ENCODE measurements at places on chromosomes 1 and 21. TPM values are rescaled to one million over a fixed set of nuclear protein-coding genes. Genes with fewer than 3 reads are reported as not detected.

Gene CD34
- 0.05 TPM for total RNA-seq

DNA sequence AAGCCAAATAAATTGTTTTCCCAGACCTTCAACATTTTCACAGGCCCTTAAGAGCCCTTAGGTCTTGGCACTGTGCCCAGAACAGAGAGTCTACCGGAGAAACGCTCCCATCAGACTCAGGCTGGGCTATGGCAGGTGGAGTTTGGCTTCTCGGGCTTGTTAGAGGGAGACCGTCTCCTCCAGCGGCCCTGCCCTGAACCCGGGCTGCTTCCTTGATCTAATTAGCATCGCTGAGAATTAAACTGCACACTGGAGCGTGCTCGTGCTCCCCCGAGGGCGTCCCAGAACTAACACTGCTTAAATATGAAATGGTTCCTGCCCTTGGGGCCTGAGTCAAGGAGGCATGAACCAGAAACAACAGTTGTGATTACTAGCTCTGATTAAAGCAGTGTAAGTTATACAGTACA, 634.4 kb downstream of the MATN1 start:
- H3K27ac ChIP-seq = no peak overlapping the region
- H3K36me3 ChIP-seq = no peaks in the 10 kb centered on the region
- no peaks in the 10 kb centered on the region for H3K27me3 ChIP-seq
- H3K4me3 ChIP-seq = no peak overlapping the region
- no peaks in the 10 kb centered on the region for H3K4me1 ChIP-seq

Gene PRCC
- 61.6 TPM for total RNA-seq

Gene MARK1
- total RNA-seq = not detected

DNA sequence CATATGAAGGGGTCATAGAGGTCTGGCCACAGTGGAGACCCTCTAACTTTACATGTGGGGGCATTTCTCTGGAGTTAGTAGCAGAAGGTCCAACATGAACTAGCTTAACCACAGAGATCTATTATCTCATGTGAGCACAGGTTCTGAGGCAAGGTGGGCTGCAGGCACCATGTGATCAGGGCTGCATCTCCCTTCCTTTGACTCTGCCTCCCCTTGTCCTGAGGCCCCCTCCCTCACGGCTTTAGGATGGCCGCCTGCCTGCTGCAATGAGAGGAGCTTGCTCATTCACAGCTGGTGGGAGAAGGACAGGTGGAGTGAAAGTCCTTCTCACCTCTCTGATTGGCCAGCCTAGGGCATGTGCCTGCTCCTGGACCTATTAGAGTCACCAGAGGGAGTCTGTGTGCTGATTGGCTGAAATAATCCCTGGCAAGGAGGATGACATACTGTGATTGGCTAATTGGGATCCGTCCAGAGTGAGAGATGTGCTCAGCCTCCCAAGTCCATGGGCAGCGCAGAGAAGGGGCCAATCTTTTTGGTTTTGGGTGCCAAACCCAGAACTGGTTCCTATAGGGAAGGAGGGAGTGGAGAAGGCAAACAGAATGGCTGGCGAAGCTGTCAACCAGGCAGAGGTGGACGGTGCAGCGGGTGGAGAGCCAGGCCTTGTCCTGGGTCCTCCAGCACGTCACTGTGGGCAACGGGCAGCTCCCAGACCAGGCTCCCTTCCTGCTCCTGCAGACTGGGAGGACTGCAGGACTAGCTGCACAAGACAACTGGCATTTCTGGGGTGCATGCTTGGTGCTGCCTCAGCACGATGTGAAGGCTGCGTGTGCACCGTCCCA, 39.4 kb upstream of the C1orf174 start:
- no peak overlapping the region for H3K4me3 ChIP-seq
- H3K27me3 ChIP-seq = no peaks in the 10 kb centered on the region
- H3K36me3 ChIP-seq = no peaks in the 10 kb centered on the region
- no peak for DNase-seq
- H3K4me1 ChIP-seq = no peaks in the 10 kb centered on the region

Gene HIVEP3
- total RNA-seq = 28.8 TPM

Gene DMAP1
- total RNA-seq = 40.2 TPM

DNA sequence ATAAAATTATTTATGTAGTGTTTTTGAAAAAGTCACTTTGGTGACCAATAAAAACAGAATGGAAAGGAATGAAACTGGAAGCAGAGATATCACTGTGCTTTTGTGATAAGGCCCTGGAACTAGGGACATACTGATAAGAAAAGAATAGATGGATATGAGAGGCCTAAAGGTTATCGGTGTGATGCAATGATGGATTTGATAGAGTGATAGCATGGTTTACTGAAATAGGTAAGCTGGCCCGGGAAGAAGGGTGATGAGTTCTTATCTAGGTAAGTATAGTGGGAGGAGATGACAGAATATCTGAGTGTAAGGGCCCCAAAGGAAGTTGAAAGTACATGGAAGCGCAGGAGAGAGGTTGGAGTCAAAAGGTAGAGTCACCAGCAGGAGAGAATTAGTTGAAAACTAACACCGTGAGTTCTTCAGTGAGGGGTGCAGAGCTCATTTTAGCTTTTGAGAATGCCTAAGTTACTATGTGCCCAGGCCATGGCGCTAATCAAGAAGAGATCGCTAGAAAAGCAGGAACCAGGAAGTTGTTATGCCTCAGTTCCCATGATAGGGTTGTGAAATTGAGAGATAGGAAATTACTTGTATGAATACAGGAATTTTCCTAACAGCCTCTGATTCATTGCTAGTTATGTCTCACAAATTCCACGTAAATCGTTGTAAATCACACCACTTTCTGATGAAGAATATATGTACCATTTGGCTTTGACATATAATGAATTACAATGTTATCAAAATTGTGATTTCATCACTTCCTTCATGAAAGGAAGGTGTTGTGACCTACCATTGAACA, 115.3 kb downstream of the PLA2G4A start:
- H3K4me3 ChIP-seq = no peak overlapping the region
- no peak overlapping the region for H3K27ac ChIP-seq
- H3K27me3 ChIP-seq = no peaks in the 10 kb centered on the region
- no peaks in the 10 kb centered on the region for H3K4me1 ChIP-seq

Gene C1orf87
- total RNA-seq = not detected

DNA sequence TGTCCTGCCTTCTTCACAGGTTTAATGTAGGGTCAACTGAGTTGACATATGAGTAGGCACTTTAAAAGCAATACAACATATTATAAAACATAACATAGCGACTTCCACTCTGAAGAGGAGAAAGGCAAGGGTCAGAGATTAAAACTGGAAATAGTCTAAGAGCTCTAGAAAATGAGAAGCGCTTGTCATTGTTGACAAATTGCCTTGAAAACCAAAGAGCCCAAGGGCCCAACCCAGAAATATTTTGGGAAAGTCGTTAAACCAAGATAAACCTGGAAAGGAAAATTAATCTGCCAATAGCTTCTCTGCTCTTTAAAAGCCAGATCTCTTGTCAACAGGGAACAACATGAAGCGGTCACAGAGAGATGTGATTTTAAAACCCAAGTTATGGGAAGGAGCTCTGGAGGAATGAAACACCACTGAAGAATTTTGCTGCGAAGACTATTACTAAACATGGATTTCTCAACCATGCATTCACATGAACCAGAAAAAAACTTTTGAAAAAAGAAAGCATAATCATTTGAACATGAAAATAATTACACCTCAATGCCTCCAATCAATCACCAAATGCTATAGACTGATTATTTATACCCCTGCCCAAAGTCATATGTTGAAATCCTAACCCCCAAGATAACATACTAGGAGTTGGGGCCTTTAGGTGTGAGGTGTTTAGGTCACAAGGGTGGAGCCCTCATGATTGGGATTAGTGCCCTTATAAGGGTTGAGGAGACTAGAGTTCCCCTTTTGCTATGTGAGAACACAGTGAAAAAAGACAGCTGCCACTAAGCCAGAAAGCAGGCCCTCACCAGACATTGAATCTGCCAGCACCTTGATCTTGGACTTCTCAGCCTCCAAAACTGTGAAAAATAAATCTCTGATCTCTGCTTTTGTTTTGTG, 33.0 kb upstream of the MTF1 start:
- H3K27me3 ChIP-seq = no peaks in the 10 kb centered on the region
- H3K36me3 ChIP-seq = peaks cover 14% of the 10 kb centered on the region
- H3K4me3 ChIP-seq = no peak overlapping the region
- no peaks in the 10 kb centered on the region for H3K4me1 ChIP-seq
- no peak overlapping the region for H3K27ac ChIP-seq
- DNase-seq = no peak

DNA sequence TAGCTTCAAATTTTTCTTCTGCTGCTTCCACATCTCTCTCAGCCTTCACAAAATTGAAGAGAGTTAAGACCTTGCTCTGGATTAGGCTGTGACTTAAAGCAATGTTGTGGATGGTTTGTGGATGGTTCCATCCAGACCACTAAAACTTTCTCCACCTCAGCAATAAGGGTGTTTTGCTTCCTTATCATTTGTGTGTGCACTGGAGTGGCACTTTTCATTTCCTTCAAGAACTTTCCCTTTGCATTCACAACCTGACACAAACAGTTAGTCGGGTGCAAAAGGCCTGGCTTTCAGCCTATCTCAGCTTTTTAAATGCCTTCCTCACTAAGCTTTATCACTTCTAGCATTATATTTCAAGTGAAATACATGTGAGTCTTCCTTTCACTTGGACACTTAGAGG, 30.3 kb downstream of the DENND1B start:
- no peak for DNase-seq
- H3K36me3 ChIP-seq = peaks cover 36% of the 10 kb centered on the region
- no peaks in the 10 kb centered on the region for H3K27me3 ChIP-seq
- H3K4me1 ChIP-seq = peaks cover 10% of the 10 kb centered on the region
- no peak overlapping the region for H3K27ac ChIP-seq

DNA sequence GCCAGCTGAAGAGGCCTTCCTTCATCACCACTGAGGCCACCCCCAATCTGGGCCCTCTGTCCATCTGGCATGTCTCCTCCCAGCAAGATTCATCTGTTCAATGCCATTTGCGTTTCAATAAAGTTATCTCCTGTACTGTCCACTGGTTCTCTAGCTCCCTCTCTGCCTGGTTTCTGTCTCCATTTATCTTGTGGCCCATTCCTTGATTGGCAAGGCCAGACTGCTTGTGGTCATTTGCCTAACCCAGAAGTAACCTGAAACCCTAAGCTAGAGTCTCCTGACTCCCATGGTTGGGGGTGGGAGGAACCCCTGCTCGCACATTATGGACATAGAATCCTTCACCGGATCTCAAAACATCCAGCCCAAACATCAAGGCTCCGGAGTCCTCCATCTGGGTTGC, 2.1 kb upstream of the IPO9 start:
- peaks cover 15% of the 10 kb centered on the region for H3K36me3 ChIP-seq
- DNase-seq = no peak
- H3K27me3 ChIP-seq = no peaks in the 10 kb centered on the region
- H3K27ac ChIP-seq = no peak overlapping the region
- H3K4me3 ChIP-seq = no peak overlapping the region

GRCh38 chr1:184145083-184145482, 93.6 kb downstream of the TSEN15 start:
- no peaks in the 10 kb centered on the region for H3K4me1 ChIP-seq
- H3K27me3 ChIP-seq = peaks cover 28% of the 10 kb centered on the region
- no peak for DNase-seq
- H3K4me3 ChIP-seq = no peak overlapping the region
- H3K27ac ChIP-seq = no peak overlapping the region
- no peaks in the 10 kb centered on the region for H3K36me3 ChIP-seq

GRCh38 chr1:197150336-197151005, 4.0 kb upstream of the ASPM start:
- no peaks in the 10 kb centered on the region for H3K27me3 ChIP-seq
- H3K4me3 ChIP-seq = no peak overlapping the region
- H3K27ac ChIP-seq = no peak overlapping the region
- no peak for DNase-seq
- peaks cover 9% of the 10 kb centered on the region for H3K4me1 ChIP-seq

- peaks cover 3% of the 10 kb centered on the region for H3K27me3 ChIP-seq
- no peak for DNase-seq
- no peaks in the 10 kb centered on the region for H3K36me3 ChIP-seq
- no peak overlapping the region for H3K4me3 ChIP-seq
Measured at GRCh38 chr1:157803851-157804250, 16.1 kb downstream of the FCRL1 start.

Gene ETV3L
- not detected for total RNA-seq

Gene SH2D5
- not detected for total RNA-seq
